Neural crest cell (in vitro differentiated cells): ENCODE measurements at places on chromosomes 16 and 17.

- no peak for DNase-seq
Observed at GRCh38 chr17:36111068-36111490, 7.5 kb downstream of the CCL4 start.

- DNase-seq: no peak
Observed at GRCh38 chr17:75783803-75784472, 668 bp upstream of the UNK start.

DNA sequence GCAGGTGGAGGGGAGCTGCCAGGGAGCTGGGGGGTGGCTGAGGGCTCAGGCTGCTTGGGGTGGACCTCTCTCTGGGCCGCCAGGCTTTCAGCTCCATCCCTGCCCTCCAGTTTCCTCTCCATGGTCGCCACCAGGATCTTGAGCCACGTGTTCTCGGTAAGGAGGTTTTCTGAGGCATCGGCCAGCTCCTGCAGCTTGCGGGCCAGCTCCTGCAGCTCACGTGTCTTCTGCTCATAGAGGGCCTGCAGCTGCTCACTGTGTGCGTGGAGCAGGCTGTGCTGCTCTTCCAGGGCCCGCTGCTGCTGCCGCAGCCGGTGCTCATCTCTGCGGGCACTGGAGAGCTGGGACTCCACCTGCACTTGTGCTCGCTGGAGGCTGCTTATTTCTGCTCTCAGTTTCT, 11.0 kb downstream of the SNN start:
- no peak for DNase-seq

- no peak for DNase-seq
Observed at GRCh38 chr17:32565401-32565800, 78.6 kb downstream of the CDK5R1 start.

GRCh38 chr16:84607694-84608093, 10.2 kb downstream of the COTL1 start:
- no peak for DNase-seq
